ENCODE measurements at places on chromosomes 5 and 9.
A peak's percentile ranks its signal among the peaks of the same experiment; 100 is the strongest.

DNA sequence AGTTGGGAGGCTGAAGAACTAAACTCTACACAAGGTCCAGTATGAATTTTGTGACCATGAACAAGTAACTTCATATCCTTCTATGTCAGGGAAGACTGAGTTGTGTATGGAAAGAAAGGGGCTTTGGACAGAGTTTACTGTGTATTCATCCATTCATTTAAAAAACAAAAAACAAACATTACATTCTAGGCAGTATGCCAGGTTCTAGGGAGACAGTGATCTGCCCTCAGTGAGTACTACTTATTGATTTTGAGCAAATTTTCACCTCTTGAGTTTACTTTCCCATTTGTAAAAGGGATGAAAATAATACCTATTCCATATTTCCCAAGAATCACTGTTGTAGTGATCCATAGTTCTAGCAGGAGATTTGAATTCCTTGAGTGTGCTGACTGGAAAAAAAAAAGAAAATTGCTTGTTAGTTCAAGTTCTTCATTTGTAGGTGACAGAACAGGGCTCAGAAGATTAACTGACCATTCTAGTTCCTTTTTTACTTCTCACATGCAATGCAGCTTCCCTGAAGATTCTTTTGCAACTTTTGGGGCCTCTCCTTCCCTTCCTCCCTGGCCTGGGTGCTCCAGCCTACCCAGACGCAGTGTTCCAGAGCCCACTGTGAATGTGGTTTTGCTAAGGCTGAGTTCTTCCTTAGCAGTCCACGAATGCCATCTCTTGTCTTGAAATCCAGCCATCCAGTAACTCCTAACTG, 2.6 kb upstream of the GAPVD1 start:
- DNase-seq, result no peak

DNA sequence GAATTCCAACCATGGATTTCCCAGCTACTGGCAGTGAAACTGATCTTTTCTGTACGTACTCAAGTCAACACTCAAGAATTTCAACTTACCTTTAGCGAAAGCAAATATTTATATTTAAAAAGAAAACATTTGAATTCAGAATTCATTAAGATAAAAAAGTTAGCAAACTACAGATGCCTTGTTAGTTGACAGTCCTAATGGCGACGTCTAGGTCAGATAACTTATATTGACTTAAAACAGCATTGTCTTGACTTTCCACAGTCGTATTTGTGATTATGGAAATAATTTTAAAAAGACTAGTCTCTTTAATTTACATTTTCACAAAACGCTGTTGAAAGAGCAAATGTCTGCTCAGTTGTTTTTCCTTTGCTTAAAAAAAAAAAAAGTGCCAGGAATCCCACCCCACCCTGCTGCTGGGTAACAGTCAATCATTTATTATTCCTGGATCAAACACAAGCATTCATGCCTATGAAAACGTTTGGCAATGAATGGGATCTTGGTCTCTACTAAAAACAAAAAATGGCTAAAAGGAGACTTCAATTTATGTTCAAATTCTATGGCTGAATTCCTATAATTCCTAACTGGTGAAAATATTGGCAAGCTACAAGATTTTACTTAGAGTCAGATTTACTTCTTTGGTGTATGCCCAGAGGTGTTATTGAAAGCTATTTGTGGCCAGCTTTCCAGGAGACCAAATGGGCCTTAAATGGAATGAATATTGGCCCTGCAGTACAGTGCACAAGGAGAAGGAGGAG, 22.0 kb downstream of the OR2S2 start:
- DNase-seq, result no peak

DNA sequence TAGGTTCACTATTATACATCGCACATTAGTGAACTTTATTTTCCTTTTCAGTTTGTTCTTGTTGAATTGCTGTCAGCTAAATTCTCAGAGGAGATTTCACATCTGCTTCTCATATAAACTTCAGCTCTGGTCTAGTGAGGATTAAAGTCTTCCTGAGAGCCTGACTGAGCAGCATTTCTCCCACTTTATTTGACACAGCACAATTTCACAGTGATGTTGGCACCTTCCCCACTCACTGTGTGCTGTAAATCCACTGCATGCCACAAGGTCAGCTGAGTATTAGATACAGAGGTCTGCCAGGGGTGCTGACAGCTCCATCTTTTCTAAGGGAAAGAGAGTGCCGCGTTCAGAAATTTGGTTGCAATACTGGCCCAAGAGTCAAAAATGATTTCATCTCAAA, 567.4 kb downstream of the PRR16 start:
- DNase-seq, result no peak

GRCh38 chr5:66339896-66340295, 195.8 kb downstream of the SREK1 start:
- no peak for DNase-seq

- DNase-seq, result no peak
Observed at GRCh38 chr5:180140079-180140554, 68.6 kb upstream of the RNF130 start.

- DNase-seq, result no peak
Observed at GRCh38 chr5:110072651-110073050, 382.9 kb downstream of the MAN2A1 start.

- DNase-seq, result no peak
Observed at GRCh38 chr9:119005162-119005561, 364.1 kb downstream of the BRINP1 start.

GRCh38 chr9:30519756-30520155, 1864.7 kb upstream of the ACO1 start:
- DNase-seq, result no peak

GRCh38 chr9:94819161-94819687, 92.7 kb downstream of the AOPEP start:
- DNase-seq, result no peak

DNA sequence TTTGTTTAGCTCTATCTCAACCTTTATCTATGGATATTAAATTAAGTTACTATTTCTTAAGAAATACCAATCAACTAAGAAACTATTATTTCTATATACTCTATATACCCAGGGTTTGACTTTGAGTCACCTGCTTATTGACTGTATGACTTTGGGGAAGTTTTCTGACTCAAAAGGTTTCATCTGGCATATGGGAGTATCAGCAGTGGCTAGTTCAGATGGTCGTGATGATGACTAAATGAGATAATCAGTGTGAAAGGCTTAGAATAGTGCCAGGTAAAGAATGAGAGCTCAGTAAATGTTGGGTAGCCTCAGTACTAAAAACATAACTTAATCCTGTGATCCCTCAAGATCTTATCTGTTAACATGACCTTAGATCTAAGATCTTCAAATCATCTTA, 179.7 kb upstream of the ISL1 start:
- DNase-seq, result no peak

DNA sequence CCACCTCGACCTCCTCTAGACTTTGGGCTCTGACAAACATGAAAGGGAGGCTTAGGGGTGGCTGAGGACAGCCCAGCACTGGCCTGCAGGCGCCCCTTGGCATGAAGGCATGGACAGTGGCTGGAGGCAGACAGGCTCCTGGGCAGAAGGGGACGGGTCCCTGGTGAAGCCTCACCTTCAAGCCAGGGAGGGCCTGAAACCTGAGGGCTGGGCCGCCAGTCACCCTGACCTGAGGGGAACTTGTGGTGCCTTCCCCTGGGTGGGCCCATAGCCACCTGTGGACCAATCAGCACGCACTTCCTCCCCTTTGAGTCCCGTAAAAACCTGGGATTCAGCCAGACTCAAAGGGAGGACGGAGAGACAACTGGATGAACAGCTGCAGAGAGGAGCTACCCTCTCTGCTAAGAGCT, 90.4 kb upstream of the PUM3 start:
- no peak for DNase-seq

- peak; percentile 50 for DNase-seq
Observed at GRCh38 chr5:174323878-174324281, 278.4 kb downstream of the NSG2 start.

GRCh38 chr5:25006734-25007133, 362.0 kb upstream of the CDH10 start:
- DNase-seq, result peak; percentile 84

DNA sequence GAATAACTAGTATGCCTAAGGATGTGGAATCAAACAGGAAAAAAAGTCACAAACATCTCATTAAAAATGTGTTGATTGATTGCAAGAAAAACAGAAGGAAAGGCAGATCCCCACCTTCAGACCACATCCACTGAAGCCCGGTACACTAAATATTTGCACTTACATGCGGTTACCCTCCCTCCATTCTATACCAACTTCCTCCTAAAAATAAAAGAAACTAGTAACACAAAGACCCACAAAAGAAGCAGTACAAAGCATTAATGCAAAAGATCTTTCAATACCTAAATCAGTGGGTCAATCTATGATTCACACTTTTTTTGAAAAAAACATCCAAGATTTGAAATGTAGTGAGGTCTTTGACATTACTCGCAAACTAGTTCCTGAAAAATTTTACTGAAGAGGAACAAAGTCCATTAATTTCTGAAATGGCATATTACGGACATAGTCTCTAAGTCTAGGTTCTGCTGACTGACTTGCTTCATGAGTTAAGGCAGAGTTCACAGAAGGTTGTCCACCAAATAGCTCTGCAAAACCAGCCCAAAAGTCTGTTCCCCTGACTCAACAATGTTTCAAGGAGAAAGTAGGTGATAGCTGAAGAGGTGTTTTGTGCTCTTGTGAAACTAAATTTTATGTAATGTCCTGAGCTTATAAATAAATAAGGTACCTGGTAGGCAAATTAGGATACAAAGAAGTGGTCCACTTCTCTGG, 100.7 kb downstream of the PAM start:
- DNase-seq, result no peak

DNA sequence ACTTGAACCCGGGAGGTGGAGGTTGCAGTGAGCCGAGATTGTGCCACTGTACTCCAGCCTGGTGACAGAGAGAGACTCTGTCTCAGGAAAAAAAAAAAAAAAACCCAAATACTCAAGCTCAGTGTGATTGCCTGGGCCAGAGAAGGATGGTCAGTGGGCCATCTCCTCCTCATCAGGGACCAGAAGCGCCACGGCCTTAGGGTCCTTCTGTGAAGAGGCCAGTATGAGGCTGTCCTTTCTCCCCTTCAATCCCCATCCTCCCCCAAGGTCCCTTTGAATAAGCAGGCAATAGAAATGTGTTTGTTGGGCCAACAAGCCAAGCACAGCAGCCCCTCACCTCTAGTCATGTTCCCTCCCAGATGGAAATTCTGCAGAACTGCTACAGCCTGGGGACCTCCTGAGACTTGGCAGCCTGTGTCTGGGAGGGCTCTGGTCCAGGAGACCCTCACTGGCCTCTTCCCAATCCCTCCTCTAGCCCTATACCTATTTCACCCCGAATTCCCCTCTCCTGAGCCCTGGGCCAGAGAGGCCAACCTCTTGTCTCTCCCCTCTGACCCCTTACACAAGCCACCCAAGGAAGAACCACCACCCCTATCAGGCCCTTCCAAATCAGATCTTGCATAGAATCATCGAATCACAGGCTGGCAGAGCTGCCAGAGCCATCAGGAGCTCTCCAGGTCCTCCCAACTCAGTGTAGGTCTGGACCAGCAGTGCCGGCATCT, 1.0 kb downstream of the CSF1R start:
- no peak for DNase-seq

- no peak for DNase-seq
Observed at GRCh38 chr5:20300110-20300509, 312.1 kb upstream of the CDH18 start.

GRCh38 chr5:36371366-36371765, 69.7 kb upstream of the RANBP3L start:
- DNase-seq, result peak; percentile 82

DNA sequence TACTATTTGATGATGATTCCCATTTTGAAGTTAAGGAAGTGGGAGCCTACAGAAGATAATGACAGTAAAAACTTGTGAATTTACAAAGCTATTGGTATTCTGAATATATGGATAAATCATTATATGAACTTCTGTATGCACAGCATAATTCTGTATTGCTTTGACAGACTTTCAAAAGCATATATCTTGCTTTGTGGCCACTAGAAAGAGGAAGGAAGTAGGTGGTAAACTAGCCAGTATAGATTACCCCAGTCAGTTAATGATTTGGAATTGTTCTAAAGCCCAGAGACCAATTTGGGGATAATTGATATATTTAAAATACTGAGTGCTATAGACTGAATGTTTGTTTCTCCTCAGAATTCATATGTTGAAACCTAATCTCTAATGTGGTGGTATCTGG, 53.0 kb downstream of the NR2F1 start:
- DNase-seq, result no peak

GRCh38 chr5:61931236-61931635, 374.8 kb upstream of the KIF2A start:
- no peak for DNase-seq

DNA sequence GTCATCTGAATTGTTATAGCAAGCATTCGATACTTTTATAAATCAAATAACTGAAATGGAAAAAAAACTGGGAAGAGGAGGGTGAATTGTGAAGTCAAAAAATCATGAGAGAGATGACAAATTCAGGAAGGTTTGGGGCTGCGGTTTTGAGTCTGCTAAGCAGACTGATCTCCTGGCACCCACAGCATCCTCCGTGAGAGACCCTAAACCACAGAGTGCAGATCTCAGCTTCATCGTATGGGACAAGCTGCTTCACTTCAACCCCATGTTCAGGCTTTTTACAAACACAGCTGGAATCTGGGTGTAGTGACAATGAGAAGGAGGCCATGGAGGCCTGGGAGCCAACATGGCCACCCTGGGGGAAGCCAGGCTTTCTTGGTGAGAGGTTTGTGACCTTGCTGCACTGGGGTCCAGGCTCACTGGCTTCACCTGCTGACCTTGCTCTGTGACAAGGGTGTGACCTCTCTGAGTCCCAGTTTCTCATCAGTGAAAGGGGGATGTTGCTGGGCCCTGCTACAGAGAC, 19.4 kb downstream of the USP20 start:
- no peak for DNase-seq

DNA sequence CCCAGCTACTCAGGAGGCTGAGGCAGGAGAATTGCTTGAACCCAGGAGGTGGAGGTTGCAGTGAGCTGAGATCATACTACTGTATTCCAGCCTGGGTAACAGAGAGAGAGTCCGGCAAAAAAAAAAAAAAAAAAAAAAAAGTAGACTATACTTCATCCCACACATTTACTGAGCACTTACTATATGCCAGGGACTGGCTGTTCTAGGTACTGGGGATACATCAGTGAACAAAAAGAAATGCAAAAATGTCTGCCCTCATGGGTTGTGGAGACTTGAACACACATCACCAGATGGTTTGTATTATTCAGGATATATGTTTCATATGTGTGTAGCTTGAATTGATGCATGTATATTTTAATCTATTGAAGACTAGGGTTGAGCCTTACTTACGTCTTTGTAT, 2.9 kb upstream of the LHFPL2 start:
- no peak for DNase-seq

DNA sequence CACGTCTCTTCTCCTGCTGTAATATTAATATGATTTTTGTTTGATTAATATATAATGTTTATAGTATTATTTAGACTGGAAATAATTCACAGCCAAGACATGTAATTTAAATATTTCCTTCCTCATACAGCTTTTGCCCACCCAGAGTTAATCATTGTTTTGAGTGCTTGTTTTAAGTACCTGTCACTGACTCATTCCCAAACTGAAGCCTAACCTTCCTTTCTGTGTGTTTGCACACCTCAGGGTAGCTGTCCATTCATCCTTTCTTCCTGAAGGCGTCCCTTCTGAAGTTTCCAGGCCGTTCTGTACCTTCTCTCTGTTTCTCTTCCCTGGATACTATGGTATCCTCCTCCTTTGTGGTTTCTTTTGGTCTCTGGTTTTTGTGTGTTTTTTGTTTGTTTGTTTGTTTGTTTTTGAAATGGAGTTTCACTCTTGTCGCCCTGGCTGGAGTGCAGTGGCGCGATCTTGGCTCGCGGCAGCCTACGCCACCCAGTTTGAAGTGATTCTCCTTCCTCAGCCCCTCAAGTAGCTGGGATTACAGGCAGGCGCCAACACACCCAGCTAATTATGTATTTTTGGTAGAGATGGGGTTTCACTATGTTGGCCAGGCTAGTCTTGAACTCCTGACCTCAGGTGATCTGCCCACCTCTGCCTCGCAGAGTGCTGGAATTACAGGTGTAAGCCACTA, 312.4 kb downstream of the DOCK8 start:
- DNase-seq, result no peak

GRCh38 chr9:81245254-81245956, 443.9 kb downstream of the TLE1 start:
- DNase-seq, result peak; percentile 2
